Anterior cingulate cortex (tissue), 58 donors: ENCODE measurements at places on chromosomes 3 and 15.

DNA sequence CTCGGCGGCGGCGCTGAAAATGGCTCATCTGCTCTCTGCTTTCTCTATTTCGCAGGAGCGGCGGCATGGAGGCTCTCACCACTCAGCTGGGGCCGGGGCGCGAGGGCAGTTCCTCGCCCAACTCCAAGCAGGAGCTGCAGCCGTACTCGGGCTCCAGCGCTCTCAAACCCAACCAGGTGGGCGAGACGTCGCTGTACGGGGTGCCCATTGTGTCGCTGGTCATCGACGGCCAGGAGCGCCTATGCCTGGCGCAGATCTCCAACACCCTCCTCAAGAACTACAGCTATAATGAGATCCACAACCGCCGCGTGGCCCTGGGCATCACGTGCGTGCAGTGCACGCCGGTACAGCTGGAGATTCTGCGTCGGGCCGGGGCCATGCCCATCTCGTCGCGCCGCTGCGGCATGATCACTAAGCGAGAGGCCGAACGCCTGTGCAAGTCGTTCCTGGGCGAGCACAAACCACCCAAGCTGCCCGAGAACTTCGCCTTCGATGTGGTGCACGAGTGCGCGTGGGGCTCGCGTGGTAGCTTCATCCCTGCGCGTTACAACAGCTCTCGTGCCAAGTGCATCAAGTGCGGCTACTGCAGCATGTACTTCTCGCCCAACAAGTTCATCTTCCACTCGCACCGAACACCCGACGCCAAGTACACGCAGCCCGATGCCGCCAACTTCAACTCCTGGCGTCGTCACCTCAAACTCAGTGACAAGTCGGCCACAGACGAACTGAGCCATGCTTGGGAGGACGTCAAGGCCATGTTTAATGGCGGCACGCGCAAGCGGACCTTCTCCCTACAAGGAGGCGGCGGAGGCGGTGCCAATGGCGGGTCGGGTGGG, 790 bp downstream of the SKOR1 start:
- DNase-seq = no peak

DNA sequence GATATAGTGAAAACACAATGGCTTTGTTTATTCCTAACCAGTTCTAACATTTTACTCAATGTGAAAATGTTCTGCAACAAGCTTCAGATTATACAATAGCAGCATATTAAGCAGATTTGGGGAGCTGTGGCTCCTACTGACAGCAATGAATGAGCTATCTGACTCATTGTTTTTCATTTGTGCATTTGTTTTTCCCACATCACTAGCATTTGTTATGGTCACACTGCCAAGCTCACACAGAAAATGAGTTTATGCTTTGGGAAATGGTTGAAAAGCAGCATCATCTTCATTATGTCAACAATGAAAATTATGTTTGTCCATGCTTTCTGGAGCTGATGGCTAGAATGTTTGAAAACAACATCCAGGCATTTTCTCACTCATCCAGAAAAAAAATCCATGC, 53.5 kb downstream of the ZPLD1 start:
- no peak for DNase-seq

DNA sequence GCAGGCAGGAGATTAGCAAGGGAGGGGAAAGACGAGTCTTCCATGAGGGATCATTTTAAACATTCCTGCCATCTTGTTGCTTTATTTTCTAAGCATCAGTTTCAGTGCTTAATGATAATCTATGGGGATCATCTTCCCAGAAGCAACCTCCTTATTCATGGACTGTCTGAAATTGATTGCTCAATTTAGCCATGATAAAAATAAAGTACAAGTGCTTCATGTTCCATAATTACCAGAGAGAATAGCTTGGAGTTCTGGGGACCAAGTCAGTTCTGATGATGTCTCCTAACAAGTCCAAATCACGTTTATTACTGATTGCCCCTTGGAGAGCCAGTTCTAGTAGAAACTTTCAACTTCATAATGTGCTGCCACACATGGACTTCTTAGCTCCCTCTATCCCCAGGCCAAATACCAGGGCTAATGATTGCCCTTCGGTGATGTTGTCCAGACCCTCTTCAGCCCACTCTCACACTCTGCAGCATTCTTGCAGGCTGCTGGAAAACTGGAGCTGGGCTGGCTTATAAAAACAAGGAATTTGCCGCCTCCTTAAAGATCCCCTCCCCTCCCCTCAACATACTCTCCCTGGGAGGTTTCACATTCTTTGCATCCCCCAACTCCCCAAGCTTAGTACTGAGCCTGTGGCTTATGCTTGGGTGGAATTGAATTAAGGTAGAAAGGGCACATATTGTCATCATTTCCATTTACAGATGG, 222.1 kb upstream of the ADAMTS9 start:
- DNase-seq = no peak

- no peak for DNase-seq
These were observed 104.3 kb downstream of the MEX3B start for GRCh38 chr15:81941479-81941878.

- DNase-seq = no peak
These were observed 69.6 kb upstream of the RASGRF1 start for GRCh38 chr15:79160211-79160610.

DNA sequence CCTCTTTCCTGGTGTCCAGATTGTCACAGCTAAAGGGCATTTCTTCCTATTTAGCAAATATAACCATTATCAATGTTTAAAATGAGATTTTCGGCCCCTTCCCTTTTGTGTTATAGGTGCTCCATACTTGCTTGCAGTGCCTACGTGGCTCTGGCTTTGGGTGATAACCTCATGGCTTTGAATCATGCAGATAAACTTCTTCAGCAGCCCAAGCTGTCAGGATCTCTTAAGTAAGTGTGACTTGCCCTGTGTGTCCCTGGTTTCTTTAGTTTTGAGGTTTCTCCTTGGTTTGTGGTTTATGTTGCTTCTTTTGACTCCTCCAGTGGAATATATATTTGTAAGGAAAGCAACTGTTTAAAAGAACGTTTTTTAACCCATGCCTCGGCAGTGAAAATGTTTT, 58.5 kb upstream of the TRIM71 start:
- no peak for DNase-seq

- no peak for DNase-seq
These were observed 48.7 kb downstream of the ECT2 start for GRCh38 chr3:172799246-172799645.

GRCh38 chr15:51969728-51970127, 1.9 kb downstream of the LEO1 start:
- DNase-seq = no peak

- no peak for DNase-seq
These were observed 23.0 kb upstream of the GOLGA6C start for GRCh38 chr15:75235051-75235673.

GRCh38 chr3:147373301-147373700, 33.0 kb downstream of the ZIC4 start:
- DNase-seq = no peak

- DNase-seq = peak; percentile 7
These were observed 142.3 kb downstream of the TMCO5A start for GRCh38 chr15:38076786-38077185.

- DNase-seq = no peak
These were observed 114.9 kb downstream of the TNIK start for GRCh38 chr3:171345107-171345843.

DNA sequence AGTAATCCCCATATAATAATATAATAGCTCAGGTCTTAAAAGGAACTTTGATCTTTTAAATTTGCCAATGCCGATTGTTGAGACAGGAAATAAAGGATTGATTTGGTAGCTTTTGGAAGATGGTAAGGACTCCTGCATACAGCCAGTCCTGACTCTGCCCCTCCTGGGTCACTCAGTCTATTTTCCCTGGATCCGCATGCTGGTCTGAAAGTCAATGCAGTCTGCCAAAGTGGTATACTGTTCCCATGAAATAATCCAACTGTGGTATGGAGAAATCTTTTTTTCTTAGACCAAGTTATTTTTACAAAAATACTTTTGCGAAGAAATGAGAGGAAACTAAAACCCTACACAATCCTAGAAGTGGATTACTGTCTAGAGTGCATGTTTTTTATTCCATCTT, 191.1 kb downstream of the TIGIT start:
- DNase-seq = no peak

DNA sequence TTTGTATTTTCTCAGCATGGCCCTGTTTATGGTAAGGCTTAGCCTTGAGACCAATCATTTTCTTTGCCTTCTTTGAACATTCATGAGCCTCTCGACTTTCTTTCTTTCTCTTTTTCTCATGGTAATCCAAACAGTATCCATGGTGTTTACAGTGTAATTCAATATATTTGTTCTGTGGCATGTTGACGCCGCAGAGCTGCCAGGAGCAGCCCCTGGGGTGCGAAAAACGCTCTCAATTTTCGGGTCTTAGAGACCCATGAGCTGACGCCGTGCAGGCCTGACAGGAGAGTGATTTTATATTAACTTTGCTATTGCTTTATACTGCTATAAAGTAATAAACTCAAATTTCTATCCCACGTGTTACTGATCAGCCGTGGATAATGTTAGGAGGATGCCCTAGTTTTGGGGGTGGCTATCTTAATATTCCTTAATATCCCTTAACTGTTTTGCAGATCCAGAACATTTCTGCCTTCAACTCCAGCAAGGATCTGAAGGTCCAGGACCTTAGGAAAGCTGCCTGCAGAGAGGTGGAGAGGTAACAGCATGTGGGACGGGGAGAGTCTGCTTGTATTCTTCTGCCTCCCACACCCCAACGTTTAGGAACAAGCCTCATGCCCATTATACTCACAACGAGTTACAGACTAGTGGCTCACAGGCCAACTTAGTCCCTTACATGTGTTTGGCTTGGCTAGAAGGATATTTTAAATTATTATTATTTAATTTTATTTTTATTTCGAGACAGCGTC, 29.3 kb upstream of the MYO1E start:
- no peak for DNase-seq

DNA sequence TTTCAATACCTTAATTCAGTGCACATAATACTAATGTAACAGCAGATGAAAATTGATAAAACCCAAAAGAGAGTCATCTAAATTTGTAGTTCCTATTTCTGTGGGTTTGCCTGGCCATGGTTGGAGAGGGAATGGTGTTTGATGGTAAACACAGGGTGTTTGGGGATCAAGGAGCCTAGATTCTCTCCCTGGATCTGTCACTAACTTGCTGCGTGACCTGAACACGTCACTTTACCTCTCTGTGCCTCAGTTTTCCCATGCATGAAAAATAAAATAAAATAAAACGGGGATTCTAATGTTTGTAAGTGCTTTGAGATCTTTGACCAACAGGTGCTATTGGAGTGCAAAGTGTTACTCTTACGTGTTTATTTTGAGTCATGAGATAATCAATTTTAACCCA, 49.8 kb downstream of the GHSR start:
- DNase-seq = no peak

DNA sequence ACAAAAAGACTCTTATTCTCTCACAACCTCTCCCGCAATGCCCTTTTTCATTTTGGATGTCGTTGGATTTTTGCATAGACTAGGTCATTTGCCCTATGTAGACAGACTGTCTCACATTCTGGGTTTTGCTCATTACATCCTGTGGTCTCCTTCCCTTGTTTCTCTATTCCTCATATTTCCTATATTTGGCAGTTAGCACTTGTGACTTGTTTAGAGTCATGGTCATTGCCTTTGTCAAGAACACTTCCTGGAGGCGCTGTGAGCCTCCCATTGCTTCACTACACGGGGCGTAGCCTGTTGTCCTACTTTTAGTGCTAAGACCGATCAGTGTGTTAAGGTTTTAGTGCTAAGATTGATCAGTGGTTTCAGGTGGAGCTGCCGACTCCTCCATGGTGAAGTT, 16.1 kb upstream of the TATDN2 start:
- DNase-seq = no peak

GRCh38 chr3:169846458-169847193, 23.1 kb downstream of the LRRC31 start:
- no peak for DNase-seq

DNA sequence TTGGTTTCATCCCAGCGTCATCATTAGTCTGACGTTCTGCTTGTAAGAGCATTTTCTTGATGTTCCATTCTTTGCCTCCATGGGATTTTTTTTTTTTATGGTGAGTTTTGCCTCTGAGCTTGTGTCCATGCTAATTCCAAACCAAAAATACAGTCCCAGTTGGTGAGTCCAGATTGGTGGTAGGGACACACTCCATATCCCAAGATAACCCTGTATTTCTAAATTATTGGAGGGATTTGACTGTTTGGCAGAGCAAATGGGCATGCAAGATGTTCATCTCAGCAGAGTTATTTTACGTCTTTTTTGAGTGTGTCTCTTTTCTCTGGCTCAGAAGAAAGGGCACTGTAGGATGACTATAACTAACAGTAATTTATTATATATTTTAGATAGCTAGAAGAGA, 526.8 kb upstream of the CFAP20DC start:
- DNase-seq = no peak

GRCh38 chr3:128345196-128345595, 121.5 kb downstream of the DNAJB8 start:
- no peak for DNase-seq

- no peak for DNase-seq
These were observed 10.7 kb upstream of the RFTN1 start for GRCh38 chr3:16524196-16524595.

DNA sequence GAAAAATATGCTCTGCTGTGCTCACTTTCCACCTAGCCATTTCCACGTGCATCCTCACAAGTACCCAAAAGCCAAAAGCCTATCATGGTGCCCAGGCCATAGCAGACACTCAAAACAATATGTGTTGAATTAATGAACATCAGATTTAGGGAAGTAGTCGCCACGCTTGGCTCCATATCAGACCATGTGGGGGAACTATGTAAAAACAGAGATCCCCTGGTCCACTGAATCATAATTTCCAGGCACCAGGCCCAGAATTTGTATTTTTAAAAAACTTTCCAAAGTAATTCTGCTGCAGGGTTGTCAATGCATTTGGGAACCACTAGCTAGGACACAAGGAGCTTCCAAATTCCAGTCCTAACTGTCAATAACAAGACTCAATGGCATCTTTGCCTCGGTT, 77.3 kb downstream of the CNTN3 start:
- no peak for DNase-seq

- no peak for DNase-seq
These were observed 237.7 kb upstream of the TMC3 start for GRCh38 chr15:81611679-81612078.

GRCh38 chr15:76193934-76194333, 117.3 kb downstream of the ETFA start:
- no peak for DNase-seq

- DNase-seq = no peak
These were observed at the start of gene MSL2 for GRCh38 chr3:136196064-136196400. MSL2 (minus strand) TSS chr3:136196335; CDS start chr3:136195113, 1,222 bp downstream.

DNA sequence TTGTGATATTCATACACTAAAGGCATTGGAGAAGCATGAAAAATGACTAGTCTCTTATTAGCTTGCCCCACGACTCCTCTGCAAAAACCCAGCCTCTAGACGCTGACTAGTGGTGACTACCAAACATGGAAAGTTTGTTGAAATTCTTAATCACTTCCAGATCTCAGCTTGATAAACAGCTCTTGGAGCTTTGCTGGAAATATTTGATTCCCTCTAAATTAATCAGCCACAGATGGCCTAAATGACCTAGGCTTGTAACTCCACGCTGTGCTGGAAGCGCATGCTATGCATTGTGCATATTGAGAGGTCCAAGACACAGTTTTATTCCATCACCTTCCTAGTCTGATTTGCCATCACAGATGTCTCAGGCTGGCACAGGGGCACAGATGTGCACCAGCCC, 244.7 kb upstream of the ST8SIA2 start:
- no peak for DNase-seq
